ENCODE measurements at places on chromosomes 3 and 15. TPM values are rescaled to one million over a fixed set of nuclear protein-coding genes. Genes with fewer than 3 reads are reported as not detected.

SLCO2A1 gene
- not detected for total RNA-seq

DNAH12 gene
- total RNA-seq = not detected

GRCh38 chr3:95319921-95320494, 1257.1 kb downstream of the NSUN3 start:
- DNase-seq = no peak

- DNase-seq = no peak
These were observed 6.1 kb upstream of the CMTM6 start for GRCh38 chr3:32508711-32509110.

PRR20G gene
- not detected for total RNA-seq

DNA sequence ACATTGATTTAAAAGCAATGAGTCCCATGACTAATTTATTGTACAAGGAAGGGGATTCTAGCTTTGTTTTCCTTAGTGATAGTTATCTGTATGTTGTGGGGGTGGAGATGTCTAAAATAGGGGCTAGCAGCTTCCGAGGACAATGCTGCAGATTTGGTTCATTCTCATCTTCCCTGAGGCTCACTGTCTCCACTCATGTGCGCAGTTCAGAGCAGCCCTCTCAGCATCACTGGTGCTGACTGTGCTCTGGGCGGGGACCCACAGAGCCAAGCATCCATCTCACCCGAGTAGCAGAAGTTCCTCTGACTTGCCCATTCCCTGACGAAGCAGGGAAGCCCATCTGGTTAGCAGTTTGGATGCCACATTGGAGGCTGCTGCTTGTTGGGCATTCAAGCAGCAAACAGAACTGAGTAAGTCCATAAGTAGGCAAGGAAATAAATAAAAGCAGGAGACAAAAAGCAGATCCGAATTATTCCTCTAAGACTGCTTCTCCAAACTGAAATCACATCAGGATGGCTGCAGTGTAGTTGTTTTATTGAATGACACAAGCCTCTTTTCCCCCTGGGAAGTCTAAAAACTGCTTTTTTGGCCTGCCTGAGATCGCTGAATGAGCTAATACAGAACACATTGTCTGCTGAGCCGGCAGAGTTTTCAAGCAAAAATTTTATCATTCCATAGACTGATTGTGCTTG, 27.5 kb downstream of the RARB start:
- no peak for DNase-seq

ZNF662 gene
- 0.47 TPM for total RNA-seq

GRCh38 chr15:55907797-55908196, 85.6 kb downstream of the NEDD4 start:
- no peak for DNase-seq

CD86 gene
- total RNA-seq = 3.8 TPM

- no peak for DNase-seq
These were observed 775.8 kb upstream of the ARPP21 start for GRCh38 chr3:34863485-34863884.

LNP1 gene
- total RNA-seq = 2.6 TPM

Data from activated T-helper 1 cell treated with anti-CD3 and anti-CD28 coated beads, Interleukin-12 subunit alpha, Interleukin-12 subunit beta, Interleukin-2, Interleukin-4 antibody, amounts not matched to agents 30 ng/mL and 10 ng/mL and 1 ng/mL, durations not matched to agents 14 hours and 24 hours and 36 hours (primary cell).